ENCODE measurements at places on chromosomes 12 and 14. TPM values are rescaled to one million over a fixed set of nuclear protein-coding genes. Genes with fewer than 3 reads are reported as not detected.

PPP2R5C gene
- 122 TPM for total RNA-seq

FAM90A1 gene
- not detected for total RNA-seq

RIPK3 gene
- not detected for total RNA-seq

SMCO2 gene
- total RNA-seq: not detected

KRT7 gene
- not detected for total RNA-seq

SYCP3 gene
- total RNA-seq: not detected

APOF gene
- total RNA-seq: not detected

CIROP gene
- total RNA-seq: not detected

SLC25A29 gene
- total RNA-seq: 123 TPM

DNA sequence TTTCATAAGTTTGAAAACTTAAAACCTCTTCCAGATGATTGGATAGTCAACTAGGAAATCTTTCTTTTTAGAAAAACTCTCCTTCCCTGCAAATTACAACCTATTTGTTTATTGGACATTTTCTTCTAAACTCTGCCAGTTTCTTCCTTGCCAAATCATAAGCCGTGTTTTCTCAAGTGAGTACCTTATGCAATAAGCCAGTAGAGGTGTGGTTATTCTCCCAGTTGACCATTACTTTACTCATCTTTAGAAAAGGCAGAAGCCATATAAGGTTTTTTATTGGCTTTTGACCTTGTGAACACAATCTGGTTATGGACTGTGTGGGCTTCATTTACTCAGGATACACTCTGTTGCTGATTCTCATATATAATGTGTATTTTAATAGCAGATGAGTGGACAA lies 14.6 kb downstream of the ACTR6 start:
- no peak for DNase-seq

- no peak for DNase-seq
These were observed 13.0 kb upstream of the DLK1 start for GRCh38 chr14:100713705-100714104.

DNA sequence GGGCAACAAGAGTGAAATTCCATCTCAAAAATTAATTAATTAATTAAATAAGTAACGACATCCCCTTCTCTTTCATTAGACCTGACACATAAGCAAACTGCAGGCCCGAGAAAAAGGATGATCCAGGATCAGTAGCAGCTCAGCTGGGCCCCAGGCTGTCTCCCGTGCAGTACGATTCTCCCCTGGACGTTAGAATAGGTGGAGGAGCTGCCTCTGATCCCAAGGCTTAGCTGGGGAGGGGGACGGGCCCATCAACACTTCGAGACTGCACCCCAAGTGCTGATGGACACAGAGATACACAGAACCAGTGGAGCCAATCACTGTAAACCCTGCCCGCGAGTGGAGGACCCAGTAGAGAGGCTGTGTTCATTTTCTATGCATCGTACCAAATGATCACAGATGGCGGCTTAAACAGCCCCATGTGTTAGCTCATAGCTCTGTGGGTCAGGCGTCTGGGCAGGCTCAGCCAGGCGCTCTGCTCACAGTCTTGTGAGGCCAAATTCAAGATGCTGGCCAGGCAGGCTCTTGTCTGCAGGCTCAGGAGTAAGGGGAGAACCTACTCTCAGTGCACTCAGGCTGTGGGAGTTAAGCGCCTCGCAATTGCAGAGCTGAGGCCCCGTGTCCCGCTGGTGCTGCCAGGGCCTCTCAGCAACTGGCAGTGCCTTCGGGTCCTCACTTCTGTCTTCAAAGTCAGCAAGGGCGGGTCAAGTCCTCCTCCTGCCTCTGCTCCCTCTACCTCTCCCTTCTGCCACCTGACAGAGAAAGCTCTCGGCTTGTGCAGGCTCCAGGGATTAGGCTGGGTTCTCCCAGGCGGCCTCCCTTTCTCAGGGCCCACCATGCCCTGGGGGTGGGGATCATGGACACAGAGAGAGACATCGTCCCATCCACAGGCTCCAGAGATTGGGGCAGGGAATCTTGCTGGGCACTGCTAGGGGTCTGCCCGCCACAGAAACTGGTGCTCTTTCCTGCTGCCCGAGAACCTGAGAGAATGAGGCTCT lies 26.4 kb downstream of the RIMBP2 start:
- DNase-seq: no peak

GRCh38 chr12:116196752-116197718 lies 80.5 kb downstream of the MED13L start:
- no peak for DNase-seq

- DNase-seq: no peak
These were observed 3.7 kb downstream of the PRICKLE1 start for GRCh38 chr12:42585841-42586216.

DNA sequence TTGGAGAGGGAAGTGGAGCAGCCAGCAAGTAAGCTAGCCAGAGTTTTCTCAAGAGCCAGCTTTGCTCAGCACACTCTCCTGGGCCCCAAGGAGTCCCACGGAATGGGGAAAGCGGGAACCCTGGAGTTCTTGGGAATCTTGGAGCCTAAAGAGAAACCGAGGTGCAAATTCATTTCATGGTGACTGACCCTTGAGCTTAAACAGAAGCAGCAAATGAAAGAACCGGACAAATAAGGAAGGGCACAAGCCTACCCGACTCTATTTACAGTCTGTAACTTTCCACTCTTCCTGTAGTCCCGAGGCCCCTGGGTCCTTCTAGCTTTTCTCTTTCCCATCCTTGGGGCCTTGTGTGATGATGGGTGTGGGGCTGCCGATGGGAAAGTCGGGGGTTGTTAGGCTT lies 18.1 kb upstream of the TIGAR start:
- DNase-seq: no peak

GRCh38 chr12:7058163-7058845 lies 2.2 kb upstream of the C1S start:
- DNase-seq: no peak

GRCh38 chr12:57609101-57609780 lies 2.0 kb upstream of the ARHGEF25 start:
- no peak for DNase-seq

DNA sequence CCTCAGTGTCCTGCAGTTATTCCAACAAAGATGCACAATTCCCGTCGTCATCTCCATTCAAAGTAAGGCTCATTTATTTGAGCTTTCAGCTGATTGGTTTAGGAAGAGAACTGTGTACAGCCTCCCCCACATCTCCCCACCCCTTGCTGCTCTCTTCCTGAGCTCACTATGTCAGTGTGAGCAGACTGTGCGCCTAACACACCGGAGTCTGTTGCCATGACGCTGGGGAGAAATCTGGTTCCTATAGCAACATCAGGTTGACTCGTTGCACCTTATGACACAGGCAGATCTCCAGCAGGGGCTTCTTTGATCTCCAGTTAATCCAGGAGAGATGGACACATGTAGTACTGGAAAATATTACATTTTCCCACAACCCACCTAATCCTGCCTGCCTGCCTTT lies 319.4 kb downstream of the CACNA1C start:
- DNase-seq: no peak

GRCh38 chr12:47193066-47193465 lies 113.3 kb upstream of the AMIGO2 start:
- no peak for DNase-seq

DNA sequence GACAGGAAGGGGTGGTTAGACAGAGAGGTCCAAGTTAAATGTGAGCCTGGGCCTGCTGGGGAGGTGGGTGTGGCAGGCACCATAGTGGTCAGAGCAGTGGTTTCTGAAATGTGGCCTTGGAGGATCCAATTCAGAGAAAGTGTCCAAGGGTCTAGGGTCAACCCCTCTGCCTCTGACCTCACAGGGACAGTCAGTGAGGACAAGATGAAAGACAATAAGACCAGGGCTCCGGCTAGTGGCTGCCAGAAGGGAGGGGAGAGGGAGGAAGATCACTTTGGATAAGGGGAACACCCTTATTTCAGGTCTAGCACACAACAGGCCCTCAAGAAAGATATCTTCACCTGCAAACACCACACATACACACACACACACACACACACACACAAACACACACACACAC lies 335.1 kb downstream of the MED13L start:
- DNase-seq: no peak

DNA sequence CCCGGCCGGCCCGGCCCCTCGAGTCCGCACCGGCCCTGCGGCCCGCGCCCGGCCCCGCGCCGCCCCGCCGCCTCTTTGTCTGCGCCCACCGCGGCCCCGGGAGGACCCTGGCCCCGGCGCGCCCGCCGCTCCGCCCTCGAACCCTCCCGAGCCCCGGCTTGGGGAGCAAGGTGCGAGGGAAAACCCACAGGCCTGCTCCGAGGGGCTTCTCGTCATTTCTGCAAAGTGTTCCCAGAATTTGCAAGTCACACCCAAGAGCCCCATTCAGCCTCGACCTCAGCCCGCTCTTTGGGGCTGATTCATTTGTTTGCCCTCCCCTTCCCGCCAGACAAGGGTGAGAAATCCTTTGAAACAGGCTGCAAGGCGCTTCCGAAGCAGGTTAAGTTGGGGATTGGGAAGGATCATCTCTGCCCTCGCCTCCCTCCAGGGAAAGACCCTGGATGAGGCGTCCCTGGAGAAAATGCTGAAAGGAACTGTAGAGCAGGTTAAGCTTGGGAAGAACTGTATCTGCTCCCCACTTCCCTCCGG lies 325 bp upstream of the CLIP1 start:
- DNase-seq: no peak

DNA sequence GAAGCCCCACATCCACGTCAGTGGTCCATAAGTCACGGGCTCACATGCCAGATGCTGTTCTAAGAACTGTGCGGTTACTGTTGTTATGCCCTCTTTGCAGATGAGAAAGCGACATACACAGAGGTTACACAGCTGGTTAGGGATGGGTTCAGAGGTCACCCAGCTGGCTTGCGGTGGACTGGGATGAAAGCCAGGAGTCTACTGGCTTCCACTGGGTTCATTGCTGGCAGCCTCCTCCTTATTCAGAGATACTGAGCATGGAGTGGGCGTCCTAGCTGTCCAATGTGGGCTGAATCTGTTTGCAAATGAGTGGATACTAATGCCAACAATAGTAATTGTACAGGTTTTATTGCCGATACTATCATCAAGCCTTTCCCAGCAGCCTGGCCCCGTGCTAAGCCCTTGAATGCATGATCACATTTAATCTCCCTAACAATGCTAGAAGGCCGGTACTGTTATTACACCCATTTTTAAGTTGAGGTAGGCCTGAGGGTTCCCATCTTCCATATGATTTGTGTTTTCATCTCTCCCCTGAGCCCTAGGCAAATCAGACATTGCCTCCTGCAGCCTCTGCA lies 129.1 kb downstream of the PLXNC1 start:
- no peak for DNase-seq

DNA sequence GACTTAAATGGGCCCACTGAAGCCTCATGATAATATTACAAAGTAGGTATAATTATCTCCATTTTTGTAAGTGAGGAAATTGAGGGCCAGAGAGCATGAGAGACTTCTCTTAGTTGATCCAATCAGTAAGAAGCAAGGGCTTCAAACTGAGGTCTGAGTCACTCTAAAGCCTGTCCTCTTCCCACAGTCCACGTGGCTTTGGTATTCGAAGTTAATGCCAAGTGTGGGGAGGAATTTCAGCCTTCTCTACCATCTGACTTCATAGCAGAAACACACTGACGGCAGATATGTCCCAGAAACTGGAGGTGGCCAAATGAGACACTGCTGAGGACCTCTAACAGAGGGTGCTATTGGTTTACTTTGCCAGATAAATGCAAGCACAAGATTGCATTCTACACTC lies 114.4 kb upstream of the OVCH1 start:
- DNase-seq: no peak

DNA sequence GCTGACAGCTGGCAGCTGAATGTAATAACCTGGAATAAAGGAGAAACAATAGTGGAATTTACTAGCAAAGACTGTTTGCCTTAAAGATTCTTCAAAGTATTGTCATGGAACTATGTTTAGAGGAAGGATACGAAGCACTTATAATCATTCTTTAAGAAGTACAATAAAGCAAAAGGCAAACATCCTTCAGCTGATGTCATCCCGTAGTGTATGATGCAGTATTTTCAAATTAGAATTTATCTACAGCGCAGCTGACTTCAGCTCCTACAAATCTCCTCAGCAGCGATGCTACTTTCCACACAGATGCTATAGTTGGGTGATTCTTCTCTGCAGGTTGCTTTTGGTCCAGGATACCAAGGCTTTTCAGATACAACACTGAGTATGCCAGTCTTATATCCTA lies 31.5 kb downstream of the CLEC1A start:
- no peak for DNase-seq

GRCh38 chr14:67722293-67722692 lies 20.6 kb downstream of the RDH12 start:
- no peak for DNase-seq

GRCh38 chr12:6570264-6570887 lies 2.3 kb upstream of the NOP2 start:
- peak; percentile 61 for DNase-seq

GRCh38 chr14:52790011-52790755 lies 1.2 kb downstream of the GNPNAT1 start:
- no peak for DNase-seq

DNA sequence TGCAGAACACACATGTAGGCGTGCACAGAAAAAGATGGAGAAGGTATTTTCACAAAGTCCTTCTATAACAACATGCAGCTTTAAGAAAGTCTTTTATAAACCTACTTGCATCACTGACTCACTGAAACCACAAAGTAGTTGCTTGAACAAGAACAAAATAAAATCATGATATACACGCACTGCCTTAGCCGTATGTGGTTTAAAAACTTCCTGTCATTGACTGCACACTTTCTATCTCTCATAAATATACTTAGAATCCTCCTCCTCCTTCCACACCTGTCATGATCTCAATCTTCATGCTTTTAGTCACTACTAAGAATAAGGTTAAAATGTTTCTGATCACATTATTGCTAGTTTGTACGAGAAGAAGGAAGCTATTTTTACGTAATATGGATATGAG lies 31.8 kb upstream of the RAD51AP1 start:
- no peak for DNase-seq

GRCh38 chr12:69540987-69541386 lies 44.3 kb upstream of the CCT2 start:
- DNase-seq: no peak

GRCh38 chr12:793037-793436 lies 40.7 kb downstream of the WNK1 start:
- DNase-seq: no peak

GRCh38 chr12:105922670-105923102 lies 216.1 kb downstream of the NUAK1 start:
- DNase-seq: no peak

DNA sequence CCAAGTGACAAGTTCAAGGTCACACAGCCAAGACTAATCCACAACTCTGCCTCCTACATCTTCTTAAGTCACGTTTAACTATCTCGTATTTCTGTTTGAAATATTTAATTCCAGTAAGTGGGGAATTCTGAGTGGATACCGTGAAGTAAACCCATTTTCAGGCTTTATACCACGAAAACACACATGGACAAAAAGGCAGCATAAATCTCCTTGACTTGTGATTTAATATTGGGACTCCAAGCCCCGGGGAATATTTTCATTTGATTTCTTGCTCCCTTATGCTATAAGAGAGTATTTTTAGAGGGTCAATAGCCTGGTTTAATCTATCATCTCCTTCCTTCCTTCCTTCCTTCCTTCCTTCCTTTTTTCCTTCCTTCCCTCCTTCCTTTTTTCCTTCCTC lies 716.7 kb downstream of the VRK1 start:
- DNase-seq: no peak

DNA sequence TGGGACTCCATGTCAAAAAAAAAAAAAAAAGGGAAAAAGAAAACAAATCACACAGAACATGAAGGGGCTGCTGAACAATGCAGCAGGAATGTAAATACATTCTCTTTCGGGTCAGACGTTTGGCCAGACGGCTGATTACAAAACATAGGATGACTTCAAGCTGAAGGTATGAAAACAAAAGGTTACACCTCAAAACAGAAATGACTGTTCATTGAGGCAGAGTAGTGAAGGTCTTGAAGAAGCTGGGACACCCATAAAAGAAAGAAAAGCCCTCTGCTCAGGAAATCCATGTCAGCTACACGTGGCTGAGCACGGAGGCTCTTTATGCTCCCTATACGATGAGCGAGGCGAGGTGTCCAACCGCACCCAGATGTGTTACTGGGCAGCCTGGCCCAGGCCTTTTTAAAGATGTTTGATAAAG lies 37.7 kb downstream of the FGD4 start:
- no peak for DNase-seq

Measured in neural crest cell (in vitro differentiated cells).